Activated CD4-positive, CD25-positive, alpha-beta regulatory T cell (primary cell): ENCODE measurements at places on chromosomes 1 and 21.
A peak's percentile ranks its signal among the peaks of the same experiment; 100 is the strongest.

DNA sequence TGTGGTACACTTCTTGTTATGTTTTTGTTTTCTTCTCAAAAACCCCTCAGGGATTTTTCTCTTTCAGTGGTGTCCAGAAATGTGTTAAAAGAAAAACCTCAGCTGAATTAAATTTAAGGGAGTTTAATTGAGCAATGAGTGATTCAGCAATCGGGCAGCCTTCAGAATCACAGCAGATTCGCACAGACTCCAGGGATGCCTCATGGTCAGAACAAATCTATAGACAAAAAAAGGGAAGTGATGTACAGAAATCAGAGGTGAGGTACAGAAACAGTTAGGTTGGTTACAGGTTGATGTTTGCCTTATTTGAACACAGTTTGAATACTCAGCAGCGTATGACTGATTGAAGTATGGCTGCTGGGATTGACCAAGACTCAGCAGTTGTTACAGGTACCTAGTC, 86.2 kb downstream of the TLR5 start:
- DNase-seq = no peak

GRCh38 chr1:212225416-212225815, 59.8 kb upstream of the PPP2R5A start:
- DNase-seq = no peak

GRCh38 chr21:45823100-45823681, 158.4 kb upstream of the COL6A1 start:
- DNase-seq = no peak

GRCh38 chr1:223202376-223203033, 59.5 kb upstream of the TLR5 start:
- no peak for DNase-seq

DNA sequence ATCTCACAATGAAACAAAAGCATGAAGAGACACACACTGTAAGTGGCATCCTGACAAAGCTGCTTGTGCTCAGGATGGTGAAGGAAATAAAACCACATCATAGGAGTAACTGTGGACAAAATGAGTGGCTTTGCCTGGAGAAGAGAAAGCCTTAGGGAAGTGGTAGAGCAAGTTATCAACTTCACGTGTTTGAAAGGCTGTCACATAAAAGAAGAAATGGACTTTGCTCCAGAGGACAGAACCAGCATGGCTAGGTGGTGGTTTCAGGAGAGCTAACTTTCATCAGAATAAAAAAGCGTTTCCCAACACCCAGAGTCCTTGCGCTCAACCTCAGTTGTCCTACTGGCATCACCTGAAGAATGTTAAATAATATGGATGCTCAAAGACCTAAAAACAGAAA, 139.9 kb downstream of the SETD4 start:
- no peak for DNase-seq

- DNase-seq = no peak
Measured at GRCh38 chr1:172727956-172728603, 69.2 kb downstream of the FASLG start.

DNA sequence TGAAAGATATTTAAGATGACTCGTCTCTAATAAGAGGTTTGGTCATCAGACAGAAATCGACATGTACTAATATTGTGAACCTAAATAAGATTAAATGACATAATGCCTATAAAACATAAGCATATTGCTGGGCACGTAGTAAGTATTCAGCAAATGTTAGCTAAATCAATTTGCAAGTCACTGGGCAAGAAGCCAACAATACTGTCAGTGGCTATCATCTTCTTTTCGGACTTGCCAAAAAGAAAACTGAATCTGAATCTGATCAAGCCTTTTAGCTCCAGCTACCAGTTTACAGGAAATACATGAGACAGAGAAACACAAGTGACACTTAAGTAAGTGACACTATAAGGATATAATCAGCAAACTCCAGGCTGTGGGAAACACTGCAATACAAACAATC, 46.0 kb downstream of the RPL5 start:
- DNase-seq = no peak

- no peak for DNase-seq
Measured at GRCh38 chr1:20380175-20380574, 89.5 kb downstream of the VWA5B1 start.

GRCh38 chr1:47738560-47739182, 258.5 kb downstream of the TRABD2B start:
- no peak for DNase-seq

- no peak for DNase-seq
Measured at GRCh38 chr1:107954126-107954525, 10.9 kb downstream of the VAV3 start.

- DNase-seq = no peak
Measured at GRCh38 chr1:39505289-39505688, 13.9 kb downstream of the BMP8A start.

- no peak for DNase-seq
Measured at GRCh38 chr1:174021591-174022079, 522 bp downstream of the RC3H1 start.

GRCh38 chr1:83503153-83503552, 495.8 kb downstream of the TTLL7 start:
- DNase-seq = no peak

- no peak for DNase-seq
Measured at GRCh38 chr1:206809504-206810084, 37.3 kb upstream of the IL10 start.

GRCh38 chr1:44895919-44896734, 53.1 kb upstream of the PTCH2 start:
- no peak for DNase-seq

GRCh38 chr1:30415171-30415940, 308.0 kb downstream of the MATN1 start:
- no peak for DNase-seq

GRCh38 chr1:109625601-109626560, 6.2 kb downstream of the AMPD2 start:
- no peak for DNase-seq

GRCh38 chr1:150772326-150772725, 6.7 kb upstream of the CTSS start:
- no peak for DNase-seq

DNA sequence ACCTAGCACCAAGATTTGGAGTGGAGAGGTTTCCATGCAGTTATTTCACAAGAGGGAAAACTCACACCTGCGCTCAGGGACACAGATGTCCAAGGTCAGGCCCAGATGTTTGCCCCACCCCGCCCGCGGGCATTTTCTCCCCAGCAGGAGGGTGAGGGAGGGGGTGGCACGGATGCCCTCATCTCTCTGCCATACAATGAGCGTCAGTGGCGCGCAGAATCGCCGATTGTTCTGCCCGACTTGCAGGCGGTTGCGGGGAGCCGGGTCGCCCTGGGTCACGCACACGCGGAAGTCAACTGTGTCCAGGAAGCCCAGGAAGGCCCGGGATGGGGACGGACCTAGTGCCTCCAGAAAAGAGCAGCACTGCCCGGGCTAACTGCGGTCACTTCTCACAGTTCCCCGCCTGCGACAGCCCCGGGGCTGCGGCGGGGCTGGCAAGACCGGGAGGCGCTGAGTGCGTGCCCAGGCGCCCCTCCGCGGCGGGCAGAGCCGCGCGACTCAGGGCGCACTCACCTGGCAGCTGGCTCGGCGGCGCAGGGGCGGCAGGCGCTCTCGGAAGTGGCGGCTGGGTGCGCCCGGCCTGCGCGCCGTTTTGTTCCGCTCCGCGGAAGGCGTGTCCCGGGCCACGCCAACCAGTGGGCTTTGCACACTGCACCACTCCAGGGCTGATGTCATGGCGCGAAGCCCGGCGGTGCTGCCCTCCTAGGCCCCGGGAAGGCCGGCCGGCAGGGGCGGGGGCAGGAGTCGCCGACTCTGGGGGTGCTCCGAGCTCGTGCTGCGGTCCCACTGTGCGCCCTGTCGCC, at the start of gene CSRP1:
CSRP1 (minus strand) TSS at position 567 of the 803 bp plus-strand sequence. CDS start 10,820 bp downstream, outside the sequence.
- peak; percentile 52 for DNase-seq

- no peak for DNase-seq
Measured at GRCh38 chr1:20361805-20362381, 71.2 kb downstream of the VWA5B1 start.
